Occipital lobe (tissue), 3 donors: ENCODE measurements at places on chromosomes 7 and 10. TPM values are rescaled to one million over a fixed set of nuclear protein-coding genes. Genes with fewer than 3 reads are reported as not detected.

ELFN1 gene
- total RNA-seq = 9.5 TPM

RBP4 gene
- 1.4 TPM for total RNA-seq

VGF gene
- total RNA-seq = 9.7 TPM

PNLIPRP2 gene
- total RNA-seq = not detected

ZKSCAN1 gene
- 83.3 TPM for total RNA-seq

ELOVL3 gene
- 0.16 TPM for total RNA-seq

LBX1 gene
- not detected for total RNA-seq

SYT15 gene
- total RNA-seq = 0.47 TPM

GRCh38 chr10:5585517-5586206 is 60.9 kb downstream of the CALML3 start:
- DNase-seq = no peak

GRCh38 chr7:136911344-136911743 is 42.9 kb downstream of the CHRM2 start:
- DNase-seq = no peak

DNA sequence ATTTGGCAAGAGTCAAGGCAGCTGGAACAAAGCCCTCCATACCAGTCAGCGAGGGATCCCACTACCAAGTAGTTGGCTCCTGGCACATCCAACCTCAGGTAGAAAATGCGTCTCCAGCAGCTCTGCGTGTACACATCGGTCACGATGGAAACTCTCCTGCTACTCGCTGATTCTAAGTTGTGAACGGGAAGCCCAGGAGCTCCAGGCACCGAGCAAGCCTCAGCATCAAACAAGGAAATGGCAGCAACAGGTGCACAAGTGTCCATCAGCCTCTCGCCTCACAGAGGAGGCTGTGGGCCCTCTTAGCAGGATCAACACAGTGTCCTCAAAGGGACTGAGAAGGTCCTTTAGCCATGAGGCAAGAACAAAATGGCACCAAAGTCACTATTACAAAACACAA is 127.0 kb downstream of the TCERG1L start:
- no peak for DNase-seq

DNA sequence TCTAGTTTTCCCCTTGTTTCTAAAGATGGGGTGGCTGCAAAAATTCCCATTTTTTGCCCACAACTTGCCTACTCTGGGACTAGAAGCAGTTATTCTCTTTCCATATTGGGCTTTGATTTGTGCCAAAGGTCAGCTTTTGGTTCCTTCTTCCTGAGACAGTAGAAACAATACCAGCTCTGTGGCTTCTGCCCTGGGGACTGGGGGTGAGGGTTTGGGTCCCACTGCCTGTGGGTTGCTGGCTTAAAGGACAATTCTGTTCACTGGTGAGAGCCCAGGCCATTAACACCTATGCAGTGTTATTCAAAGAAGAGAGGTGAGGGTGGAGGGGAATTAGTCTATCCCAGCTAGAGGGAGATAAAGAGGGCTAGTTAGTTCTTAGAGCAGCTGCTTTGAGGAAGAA is 171.5 kb downstream of the CPEB3 start:
- no peak for DNase-seq

DNA sequence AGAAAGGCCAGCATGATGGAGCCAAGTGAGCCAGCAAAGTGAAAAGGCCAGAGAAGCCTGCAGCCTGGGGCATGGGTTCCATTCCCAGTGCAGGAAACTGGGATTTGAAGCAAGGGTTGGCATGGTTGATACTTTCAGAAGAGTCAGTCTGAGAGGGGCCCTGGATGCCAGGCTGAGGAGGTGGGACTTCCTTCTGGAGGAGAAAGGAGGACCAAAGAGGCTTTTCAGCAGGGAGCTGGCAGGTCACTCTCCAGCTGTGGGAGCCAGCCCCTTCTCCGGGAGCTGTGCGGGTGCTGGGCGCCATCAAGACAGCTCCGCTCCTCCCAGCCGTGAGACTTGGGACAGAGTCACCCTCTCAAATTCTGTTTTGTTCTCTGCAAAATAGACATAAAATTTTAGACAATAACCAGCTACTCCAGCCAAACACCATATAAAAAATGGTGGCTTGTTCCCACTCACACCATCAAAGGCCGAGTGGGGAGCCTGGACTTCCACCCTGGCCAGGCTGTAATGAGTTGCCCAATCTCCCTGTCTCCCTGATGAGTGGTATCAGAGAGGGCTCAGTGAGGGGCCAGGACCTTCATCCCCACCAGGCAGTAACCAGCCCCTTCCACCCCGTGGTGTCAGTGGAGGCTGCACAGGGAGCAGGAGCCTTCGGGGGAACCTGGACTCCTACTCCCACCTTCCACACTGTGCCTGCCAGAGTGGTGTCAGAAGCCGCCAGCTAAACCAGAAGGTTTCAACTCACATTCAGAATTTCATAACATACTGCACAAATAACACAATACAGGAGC is 133.6 kb upstream of the RET start:
- DNase-seq = no peak

GRCh38 chr10:43076311-43076875 is 476 bp upstream of the RET start:
- no peak for DNase-seq

GRCh38 chr7:19747740-19748339 is 25.6 kb downstream of the TMEM196 start:
- DNase-seq = no peak

GRCh38 chr7:135929249-135929648 is 47.9 kb downstream of the MTPN start:
- DNase-seq = no peak

- no peak for DNase-seq
Observed at GRCh38 chr10:69880301-69881081, 78.8 kb downstream of the COL13A1 start.

DNA sequence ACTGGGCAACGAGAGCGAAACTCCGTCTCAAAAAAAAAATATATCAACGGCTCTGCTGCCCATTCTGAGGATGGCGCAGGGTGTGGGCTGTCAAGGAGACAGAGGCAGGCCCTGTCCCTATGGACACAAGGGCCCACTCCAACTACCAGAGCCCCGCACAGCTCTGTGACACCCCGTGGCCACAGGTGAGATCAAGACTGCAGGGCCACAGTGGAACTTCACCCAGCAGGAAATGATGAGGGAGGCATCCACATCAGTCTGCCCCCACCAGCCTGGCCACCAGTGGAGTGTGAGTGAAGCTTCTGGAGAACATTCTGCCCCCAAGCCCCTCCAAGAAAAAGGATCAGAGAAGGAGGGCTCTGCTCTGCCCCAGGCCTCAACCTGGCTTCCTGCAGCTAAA is 136.7 kb downstream of the DLG5 start:
- DNase-seq = no peak

DNA sequence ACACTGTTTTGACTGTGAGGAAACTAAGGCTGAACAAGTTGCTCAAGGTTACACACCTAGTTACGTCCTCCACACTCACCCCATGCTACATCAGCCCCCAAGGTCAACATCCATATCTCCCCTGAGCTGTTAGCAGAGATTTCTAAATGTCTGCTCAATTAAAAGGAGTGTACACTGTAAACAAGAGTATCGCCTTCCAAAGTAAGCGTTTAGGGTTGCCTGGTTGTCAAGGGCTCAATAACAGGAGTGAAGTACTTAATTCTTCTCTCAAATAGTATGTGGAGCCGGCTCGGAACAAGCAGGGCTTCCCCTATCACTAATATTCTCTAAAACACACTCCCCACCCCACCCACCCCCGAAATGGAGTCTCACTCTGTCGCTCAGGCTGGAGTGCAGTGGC is 412.8 kb upstream of the GALNT17 start:
- no peak for DNase-seq

- no peak for DNase-seq
Observed at GRCh38 chr10:7483848-7484247, 73.0 kb upstream of the SFMBT2 start.

GRCh38 chr7:69653806-69654205 is 55.5 kb downstream of the AUTS2 start:
- no peak for DNase-seq

GRCh38 chr7:120337308-120337907 is 64.4 kb downstream of the KCND2 start:
- DNase-seq = no peak

- no peak for DNase-seq
Observed at GRCh38 chr7:21999896-22000295, 54.2 kb upstream of the CDCA7L start.

DNA sequence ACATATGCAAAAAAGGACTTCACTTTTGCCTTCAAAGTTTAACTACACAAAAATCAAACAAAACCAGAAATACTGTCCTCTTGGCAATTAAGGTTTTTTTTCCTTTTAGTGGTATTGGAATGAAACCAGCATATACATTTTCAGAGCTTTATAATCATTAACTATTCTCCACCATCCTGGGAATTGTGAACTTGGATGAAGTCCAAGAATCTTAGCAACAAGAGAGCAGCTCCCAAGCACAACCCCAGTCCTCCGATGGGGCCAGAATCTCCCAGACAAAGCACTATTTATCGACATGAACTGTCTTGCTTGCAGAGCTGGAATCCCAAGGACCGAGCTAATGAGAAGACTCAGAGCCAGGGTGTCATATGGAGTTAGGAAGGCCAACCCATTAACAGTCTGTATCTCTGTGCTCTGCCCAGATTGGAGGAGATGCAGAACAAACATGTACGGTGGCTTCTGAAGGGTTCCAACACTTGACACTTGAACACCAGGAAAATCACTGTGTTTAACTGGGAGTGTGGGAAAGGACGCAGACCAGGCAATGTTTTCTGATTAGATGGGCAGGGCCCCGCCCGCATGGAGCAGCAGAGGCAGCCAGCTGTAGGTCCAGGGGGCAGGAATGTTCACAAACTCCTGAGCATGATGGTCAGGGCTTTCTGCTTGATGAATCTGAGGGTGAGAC is 35.5 kb downstream of the PPP1R3C start:
- no peak for DNase-seq

GRCh38 chr7:40827222-40828085 is 692.6 kb downstream of the SUGCT start:
- DNase-seq = no peak

GRCh38 chr7:139118234-139118804 is 8.8 kb upstream of the ZC3HAV1 start:
- no peak for DNase-seq

GRCh38 chr7:14687241-14687640 is 215.3 kb downstream of the DGKB start:
- DNase-seq = no peak
